ENCODE measurements at places on chromosomes 7 and 10.

- DNase-seq: peak; percentile 43
Measured at GRCh38 chr10:110600487-110601101, 33.1 kb downstream of the SMC3 start.

- no peak for DNase-seq
Measured at GRCh38 chr10:29541422-29542210, 93.2 kb downstream of the SVIL start.

DNA sequence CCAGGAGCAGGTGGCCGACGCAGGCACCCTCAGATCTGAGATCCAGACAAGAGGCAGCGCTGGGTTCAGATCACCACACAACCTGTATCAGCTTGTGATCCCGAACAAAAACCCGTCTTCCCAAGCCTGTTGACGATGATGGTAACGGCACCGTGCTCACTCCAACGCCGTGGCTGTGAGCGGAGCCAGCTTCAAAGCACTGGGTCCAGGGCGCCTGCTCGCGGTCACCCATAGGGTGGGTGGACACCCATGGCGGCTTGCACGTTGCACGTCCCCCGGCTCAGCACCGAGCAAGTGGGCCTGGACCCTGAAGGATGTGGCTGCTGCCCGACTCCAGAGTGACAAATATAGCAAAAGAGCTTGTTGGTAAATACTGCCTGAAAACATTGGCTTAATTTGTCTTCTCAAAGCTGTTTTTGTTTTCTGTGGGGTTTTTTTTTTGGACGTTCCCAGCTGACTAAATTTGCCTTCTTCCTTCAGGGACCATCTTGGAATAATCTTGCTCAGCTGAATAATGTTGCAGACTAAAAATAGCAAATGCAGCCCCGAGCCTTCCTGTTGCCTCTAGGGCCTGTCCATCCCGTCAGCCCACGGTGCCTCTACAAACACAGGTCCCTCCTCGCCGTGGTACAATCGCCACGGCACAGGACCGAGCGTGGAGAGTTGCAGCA is 41.0 kb downstream of the FOXK1 start:
- DNase-seq: no peak

- DNase-seq: no peak
Measured at GRCh38 chr7:41507686-41508268, 195.1 kb downstream of the INHBA start.

DNA sequence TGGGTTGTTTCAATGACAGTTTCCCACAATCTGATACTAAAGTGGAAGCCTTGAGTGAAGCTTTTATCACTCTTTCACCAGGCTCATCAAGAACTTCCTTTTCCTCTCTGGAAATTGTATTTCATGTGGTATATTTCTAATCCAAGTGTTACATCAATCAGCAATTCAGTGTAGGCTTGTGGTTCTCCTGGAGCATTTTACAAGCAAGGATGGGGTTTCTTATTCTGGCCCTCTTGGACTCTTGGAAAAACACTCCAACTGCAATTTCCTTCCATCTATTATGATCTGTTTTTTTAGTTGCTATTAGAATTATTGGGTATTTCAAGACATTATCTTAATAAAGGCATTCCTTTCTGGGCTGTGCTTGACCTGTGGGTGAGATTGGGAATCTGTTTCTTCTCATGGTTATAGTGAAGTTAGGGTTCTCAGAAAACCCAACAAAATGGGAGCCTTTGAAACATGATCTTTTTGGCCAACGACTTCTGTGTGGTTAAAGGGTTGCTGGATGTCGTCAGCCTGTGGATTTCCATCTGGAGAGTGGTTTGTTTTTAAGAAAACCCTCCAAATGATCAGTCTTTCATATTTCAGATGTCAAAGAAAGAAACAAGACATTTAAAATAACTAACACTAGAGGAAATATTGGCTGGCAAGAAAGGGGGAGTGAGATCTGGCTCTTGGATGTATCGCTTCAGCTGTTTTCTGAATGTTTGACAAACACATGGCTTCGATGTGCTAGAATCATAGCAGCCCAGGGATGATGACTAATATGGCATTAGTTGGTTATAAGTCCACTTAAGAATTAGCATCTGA is 540.2 kb downstream of the LRMDA start:
- no peak for DNase-seq

DNA sequence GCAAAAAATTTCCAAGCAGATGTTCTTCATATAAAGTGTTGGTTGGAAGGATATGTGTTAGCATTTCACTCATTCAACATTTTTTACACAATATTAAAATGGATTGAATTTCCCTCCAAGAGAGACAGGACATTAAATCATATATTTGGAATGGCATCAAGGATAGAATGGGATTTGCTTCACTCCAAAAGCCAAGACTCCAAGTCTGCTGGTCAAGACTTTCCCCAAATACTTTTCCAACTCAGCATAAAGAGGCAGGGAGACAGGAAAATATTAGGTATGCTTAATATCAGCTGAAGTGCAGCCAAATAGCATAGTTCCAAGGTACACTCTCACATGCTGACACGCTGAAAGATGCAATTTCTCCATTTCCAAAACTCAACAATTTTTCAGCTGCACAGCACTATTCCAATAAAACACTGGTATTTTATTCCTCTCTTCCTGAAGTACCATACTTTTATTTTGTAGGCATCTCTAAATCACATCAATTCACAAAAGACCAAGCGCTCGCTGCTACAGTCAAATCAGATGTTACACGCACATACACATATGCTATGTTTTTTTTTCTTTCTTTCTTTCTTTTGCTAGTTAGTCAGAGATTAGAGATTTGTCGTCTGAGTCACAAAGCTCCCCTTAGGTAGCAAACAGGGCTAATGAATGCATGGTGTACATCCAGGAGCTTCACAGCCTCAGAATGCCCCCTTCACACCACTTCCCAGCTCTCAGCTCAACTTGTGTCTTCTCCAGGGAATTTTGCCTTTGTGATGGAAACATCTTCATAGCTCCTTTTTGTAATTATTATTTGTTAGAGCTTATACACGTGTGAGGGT is 1033.8 kb upstream of the AUTS2 start:
- DNase-seq: no peak

GRCh38 chr10:3477683-3478082 is 305.1 kb upstream of the PITRM1 start:
- no peak for DNase-seq

DNA sequence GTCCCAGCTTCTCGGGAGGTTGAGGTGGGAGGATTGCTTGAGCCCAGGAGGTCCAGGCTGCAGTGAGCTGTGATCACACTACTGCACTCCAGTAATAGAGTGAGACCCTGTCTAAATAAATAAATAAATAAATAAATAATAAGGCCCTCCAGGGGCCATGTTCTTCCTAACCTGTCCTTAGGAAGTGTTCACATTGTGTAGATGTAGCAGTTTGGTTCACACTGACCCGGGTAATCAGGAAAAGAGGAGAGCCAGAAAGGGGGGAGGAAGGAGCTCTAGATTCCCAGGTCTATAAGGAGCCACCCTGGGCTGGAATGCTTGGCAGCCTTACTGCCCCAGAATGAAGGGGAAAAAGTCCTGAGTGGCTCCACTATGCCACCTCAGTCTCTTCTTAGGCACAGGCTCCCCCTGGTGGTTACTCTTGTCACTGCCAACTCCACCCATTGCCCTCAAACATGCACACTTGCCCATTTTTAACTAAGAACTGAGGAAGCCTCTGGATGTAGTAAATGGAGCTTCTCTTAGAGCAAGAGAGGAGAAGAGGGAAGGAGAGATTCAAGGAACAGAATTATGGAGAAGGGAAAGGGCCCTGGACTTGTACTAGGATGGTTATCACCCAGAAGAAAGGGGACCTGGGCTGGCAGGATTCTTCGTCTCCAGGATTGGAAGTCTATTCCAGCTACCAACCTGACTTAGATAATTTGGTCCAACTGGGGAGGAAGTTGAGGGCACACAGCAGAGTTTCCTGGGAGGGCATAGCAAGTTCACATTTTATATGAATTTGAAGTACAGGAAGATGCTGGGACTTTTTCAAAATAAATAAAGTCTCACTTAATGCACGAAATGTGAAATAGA is 7.8 kb downstream of the HPS6 start:
- no peak for DNase-seq

- no peak for DNase-seq
Measured at GRCh38 chr10:27035163-27035562, 65.1 kb downstream of the ANKRD26 start.

GRCh38 chr7:42186151-42186550 is 50.9 kb downstream of the GLI3 start:
- DNase-seq: no peak

- DNase-seq: peak; percentile 9
Measured at GRCh38 chr10:96292971-96293920, 11.0 kb upstream of the DNTT start.

DNA sequence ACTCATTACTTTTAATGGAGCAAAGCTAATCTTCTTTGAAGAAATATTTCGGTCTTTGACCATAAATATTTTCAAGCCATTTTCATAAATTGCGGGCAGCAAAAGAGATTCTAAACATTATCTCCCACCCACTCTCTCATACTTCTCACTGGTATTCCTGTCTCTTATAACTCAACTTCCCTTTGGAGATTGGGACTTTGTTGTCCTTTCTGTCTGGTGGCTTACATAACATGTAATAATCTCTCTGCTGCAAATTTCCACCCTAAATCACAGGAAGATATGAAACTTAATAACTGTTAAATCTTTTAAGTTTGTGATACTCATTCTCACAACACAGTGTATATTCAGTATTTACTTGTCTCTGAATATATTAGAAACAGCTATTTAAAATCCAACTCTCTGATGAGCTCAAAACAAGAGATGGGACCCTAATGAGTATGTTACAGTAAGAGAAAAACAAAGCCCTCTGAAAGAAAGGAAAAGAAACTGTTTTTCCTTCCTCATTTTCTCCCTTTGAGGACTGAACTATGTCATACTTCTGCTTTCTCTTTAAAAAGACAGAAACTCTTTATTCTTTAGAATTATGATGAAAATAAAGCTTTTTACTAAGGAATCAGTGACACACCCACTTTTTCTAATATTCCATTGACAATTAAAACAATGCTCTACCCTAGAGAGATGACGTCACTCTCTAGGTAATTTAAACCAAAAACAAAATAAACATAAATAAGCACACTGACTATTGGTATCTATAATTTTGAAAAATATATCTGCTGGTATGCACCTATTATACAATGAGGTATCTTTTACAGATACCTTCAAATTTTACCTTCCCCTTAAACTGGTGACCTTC is 14.7 kb downstream of the CALCR start:
- DNase-seq: no peak

DNA sequence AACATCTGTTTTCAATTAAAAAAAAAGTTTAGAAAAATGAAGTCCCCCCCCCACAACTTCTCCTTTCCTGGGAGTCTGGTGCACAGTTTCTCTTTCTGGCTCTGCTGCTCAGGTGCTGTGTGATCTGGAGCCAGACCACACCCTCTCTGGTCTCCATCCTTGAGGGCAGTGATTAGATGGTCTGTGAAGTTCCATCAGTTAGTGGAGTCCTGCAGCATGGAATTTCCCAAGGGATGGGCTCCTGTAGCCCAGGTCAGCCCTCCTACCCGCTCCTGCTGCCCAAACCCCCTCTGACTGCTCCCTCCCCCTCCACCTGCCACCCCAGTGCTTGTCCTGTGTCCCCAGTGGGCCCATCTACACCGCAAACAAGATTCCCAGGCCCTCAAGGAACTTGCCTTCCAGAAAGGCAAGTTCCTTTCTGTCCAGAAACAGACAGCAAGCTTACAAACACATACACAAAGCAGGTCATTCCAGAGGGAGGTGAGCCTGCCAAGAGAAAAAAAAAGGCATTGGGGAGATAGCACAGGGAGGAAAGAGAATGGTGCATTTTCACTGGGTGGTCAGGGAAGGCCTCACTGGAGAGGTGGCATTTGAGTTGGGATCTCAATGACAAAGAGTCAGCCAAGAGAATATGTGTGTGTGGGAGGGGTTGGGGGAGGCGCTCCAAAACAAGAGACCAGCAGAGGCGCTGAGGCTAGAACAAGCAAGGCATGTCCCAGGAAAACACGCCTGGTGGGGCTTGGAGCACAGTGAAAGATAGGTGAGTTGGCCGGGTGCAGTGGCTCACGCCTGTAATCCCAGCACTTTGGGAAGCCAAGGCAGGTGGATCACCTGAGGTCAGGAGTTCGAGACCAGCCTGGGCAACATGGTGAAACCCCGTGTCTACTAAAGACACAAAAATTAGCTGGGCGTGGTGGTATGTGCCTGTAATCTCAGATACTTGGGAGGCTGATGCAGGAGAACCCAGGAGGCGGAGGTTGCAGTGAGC is 49.5 kb upstream of the SLC29A3 start:
- DNase-seq: no peak

GRCh38 chr10:24722131-24722675 is 1.5 kb downstream of the ARHGAP21 start:
- DNase-seq: no peak

DNA sequence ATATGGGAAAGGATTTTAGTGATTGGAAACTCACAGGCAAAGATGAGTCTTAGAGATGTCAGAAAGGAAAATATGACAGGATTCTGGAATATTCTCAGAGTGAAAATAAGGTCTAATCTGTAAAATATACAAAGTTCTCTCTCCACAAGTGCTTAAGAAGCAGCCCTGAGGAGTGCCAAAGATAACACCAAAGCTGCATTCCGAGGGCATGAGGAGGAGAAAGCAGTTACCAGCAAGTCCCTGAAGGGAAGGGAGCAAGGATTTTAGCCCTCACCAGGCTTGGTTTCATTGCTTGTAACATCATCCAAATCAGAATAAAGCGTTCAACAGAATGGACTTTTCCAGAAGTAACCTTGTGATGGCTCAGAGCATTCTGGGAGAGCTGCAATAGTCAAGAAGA is 31.4 kb upstream of the DLX6 start:
- peak; percentile 4 for DNase-seq

- DNase-seq: no peak
Measured at GRCh38 chr7:7335215-7335614, 152.9 kb downstream of the C1GALT1 start.

DNA sequence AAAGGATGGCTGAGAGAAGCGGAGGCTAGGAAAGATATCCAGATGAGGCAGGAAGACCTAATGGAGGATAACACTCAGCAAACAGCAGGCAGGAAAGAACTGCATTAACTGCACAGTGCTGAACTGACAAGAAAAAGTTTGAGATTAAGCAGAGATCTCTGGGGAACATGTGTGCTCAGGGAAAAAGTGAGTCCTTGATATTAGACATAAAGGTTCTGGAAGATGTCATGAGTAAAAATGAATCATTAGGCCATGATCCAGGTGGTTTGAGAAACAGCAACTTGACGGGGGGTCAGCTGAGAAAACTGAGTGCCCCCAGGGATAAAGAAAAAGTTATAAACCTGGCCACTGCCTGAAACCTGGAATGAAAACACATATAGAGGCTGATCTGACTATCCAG is 27.3 kb upstream of the ANK3 start:
- DNase-seq: no peak

GRCh38 chr10:43765516-43765915 is 116.8 kb upstream of the ZNF32 start:
- no peak for DNase-seq

GRCh38 chr10:35462491-35462934 is 126.2 kb downstream of the CCNY start:
- DNase-seq: no peak

GRCh38 chr7:95718577-95719410 is 53.6 kb upstream of the DYNC1I1 start:
- peak; percentile 3 for DNase-seq

DNA sequence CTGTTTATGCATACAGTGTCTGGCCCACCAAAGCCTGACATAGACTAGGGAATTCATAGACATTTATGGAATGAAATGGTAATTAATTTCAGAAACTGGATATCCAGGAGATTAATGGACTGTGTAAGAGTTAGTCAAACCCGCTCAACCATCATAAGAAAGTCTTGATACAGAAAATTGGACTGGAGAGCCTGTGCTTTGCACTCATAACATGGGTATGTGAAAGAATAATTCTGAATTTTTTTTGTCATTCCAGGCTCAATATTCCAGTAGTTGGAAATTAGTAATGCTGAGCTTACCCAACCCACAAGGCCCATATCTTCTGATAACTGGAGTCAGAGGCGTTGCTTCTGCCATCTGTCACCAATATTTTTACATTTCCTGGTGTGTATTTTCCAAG is 799.7 kb upstream of the IGFBP3 start:
- DNase-seq: no peak
